ENCODE measurements at places on chromosomes 11 and 22.

DNA sequence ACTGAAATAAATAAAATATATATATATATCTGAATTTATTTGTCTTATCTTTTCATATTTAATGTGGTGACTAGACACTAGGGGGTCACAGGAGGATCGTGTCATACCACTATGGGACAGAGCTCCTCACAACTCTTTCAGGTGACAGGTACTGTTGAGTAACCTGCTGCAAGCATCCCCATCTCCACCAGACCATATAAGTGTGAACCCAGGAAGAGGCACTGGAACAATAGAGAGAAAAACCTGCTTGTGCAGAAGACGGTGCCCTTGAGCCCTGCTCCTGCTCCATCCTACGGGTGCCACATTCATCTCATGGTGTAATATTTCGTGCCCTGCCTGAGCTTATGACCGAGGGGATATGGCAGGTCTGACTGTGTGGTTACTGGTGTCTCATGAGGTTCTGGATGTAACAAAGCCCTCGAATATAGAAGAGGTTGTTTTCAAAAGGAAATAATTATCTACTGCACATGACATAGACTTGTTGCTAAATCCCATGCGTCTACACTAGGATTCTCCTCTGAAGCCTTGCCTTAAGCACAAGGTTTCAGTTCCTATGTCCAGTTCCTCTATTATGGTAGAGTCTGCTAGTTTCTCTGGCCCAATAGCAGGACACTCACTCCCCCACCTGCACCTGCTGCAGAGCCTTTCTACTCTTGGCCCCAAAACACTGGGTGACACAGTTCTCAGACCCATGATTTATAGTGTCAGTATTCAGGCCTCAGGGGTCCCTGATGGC, 70.4 kb downstream of the GGTLC2 start:
- no peaks in the 10 kb centered on the region for H3K36me3 ChIP-seq
- peaks cover 22% of the 10 kb centered on the region for H3K4me1 ChIP-seq
- H3K4me3 ChIP-seq, result no peak overlapping the region
- DNase-seq, result no peak
- no peaks in the 10 kb centered on the region for H3K27me3 ChIP-seq
- H3K27ac ChIP-seq, result no peak overlapping the region

- H3K4me1 ChIP-seq, result peaks cover 6% of the 10 kb centered on the region
- no peaks in the 10 kb centered on the region for H3K27me3 ChIP-seq
- no peak overlapping the region for H3K27ac ChIP-seq
- no peaks in the 10 kb centered on the region for H3K36me3 ChIP-seq
Measured at GRCh38 chr22:18156878-18157713, 7.1 kb downstream of the USP18 start.

DNA sequence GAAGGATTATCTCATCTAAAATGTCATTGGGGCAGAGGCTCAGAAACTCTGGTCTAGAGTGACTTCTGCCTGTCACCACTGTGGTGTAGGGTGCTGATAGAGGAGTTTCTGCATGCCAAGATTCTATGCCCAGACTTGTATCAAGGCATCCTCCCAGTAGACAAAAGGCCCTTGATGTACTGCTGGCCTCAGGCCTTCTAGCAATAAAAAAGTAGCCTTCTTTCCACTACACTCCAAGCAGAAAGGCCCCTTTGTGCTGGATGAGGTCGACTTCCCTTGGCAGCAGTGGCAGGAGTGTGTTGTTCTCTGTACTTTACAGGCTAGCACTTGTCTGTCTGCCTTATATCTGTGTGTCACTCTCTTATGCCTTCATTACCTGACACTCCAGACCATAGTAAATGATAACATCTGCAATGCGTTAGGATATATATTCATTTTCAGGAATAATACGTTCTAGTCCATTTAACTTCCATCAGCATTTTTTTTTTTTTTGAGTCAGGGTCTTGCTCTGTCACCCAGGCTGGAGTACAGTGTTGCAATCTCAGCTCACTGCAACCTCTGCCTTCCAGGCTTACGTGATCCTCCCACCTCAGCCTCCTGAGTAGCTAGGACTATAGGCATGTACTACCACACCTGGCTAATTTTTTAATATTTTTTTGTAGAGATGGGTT, 49.5 kb upstream of the RRM1 start:
- H3K27ac ChIP-seq, result no peak overlapping the region
- H3K4me3 ChIP-seq, result no peak overlapping the region
- peaks cover 33% of the 10 kb centered on the region for H3K4me1 ChIP-seq
- no peaks in the 10 kb centered on the region for H3K36me3 ChIP-seq

- no peak overlapping the region for H3K27ac ChIP-seq
- H3K4me3 ChIP-seq, result no peak overlapping the region
- H3K27me3 ChIP-seq, result no peaks in the 10 kb centered on the region
- no peak for DNase-seq
- H3K4me1 ChIP-seq, result no peaks in the 10 kb centered on the region
- H3K36me3 ChIP-seq, result no peaks in the 10 kb centered on the region
Measured at GRCh38 chr11:36672815-36673450, 74.9 kb upstream of the RAG2 start.

DNA sequence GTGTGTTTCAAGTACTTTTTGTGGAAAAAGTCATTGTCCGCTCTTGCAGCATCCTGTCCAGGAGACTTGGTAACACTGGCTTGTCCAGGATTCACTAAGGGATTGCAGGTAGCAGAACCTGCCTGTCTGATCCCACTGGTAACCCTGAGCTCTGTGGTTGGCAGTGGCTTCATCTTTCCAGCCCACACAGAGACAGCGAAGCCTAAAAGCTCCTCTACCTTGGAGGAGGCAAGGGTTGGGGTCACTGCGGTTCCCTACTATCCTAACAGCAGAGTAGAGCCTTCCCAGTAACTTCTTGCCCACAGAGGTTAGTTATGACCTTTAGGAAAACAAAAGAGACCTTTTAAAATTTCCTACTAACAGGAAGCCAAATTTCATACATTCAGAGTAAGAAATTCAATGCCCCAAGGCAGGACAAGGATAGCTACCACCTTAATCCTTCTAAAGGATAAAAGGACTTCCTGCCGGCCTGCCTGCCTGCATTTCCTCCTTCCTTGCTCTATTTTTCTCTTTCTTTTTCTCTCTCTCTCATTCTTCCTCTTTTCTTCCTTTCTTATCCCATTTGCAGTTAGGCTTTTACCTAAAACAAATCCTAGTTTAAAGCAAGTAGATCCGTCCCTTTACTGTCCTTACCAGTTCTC, 8.4 kb upstream of the RCN1 start:
- no peak for DNase-seq
- H3K36me3 ChIP-seq, result peaks cover 4% of the 10 kb centered on the region
- peaks cover 2% of the 10 kb centered on the region for H3K4me1 ChIP-seq
- no peak overlapping the region for H3K27ac ChIP-seq
- H3K4me3 ChIP-seq, result no peak overlapping the region
- peaks cover 26% of the 10 kb centered on the region for H3K27me3 ChIP-seq

DNA sequence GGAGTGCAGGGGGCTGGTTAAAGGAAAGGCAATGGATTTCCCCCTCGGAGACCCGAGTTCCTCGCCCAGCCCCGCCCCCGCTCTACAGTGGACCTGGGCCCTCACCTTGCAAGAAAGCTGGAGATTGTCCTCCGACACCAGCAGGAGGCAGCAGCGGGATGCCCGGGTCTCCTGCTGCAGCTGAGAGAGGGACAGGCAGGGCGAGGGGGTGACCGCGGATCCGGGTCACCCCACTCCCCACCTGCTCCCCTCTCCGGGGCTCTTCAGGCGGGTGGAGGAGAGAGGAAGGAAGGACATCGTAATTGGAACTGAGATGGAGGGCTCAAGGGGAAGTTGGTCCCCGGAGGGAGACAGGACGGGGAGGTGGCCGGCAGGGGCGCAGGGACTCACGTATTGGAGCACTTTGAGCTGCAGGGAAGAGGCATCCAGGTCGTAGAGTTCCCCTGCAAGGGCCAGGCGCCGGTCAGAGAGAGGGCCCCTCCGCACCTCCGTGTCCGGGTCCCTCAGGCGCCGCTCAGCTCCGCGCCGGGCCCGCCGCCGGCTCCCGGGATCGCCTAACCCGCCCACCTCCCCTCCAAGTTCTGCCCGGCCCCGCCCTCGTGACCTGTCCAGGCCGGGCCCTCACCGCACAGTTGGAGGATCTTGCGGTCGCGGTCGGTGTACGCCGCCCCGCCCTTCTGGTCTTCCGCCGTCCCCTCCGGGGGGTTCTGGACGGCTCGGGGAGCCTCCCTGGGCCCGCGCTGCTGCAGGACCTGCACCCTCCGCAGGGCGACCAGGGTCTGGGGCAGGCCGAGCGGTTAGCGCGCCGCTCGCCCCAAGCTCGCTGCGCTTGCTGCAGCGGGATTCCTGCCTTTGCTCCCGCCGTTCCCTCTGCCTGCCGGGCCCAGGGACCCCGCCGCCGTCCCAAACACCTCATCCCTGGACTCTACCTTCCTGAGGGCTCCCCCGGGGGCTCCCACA, 84.1 kb downstream of the PDE2A start:
- peaks cover 38% of the 10 kb centered on the region for H3K4me1 ChIP-seq
- H3K36me3 ChIP-seq, result no peaks in the 10 kb centered on the region
- DNase-seq, result no peak

GRCh38 chr11:14075118-14076078, 112.9 kb downstream of the SPON1 start:
- no peak overlapping the region for H3K4me3 ChIP-seq
- peaks cover 3% of the 10 kb centered on the region for H3K4me1 ChIP-seq
- H3K27me3 ChIP-seq, result peaks cover 13% of the 10 kb centered on the region
- no peak overlapping the region for H3K27ac ChIP-seq

DNA sequence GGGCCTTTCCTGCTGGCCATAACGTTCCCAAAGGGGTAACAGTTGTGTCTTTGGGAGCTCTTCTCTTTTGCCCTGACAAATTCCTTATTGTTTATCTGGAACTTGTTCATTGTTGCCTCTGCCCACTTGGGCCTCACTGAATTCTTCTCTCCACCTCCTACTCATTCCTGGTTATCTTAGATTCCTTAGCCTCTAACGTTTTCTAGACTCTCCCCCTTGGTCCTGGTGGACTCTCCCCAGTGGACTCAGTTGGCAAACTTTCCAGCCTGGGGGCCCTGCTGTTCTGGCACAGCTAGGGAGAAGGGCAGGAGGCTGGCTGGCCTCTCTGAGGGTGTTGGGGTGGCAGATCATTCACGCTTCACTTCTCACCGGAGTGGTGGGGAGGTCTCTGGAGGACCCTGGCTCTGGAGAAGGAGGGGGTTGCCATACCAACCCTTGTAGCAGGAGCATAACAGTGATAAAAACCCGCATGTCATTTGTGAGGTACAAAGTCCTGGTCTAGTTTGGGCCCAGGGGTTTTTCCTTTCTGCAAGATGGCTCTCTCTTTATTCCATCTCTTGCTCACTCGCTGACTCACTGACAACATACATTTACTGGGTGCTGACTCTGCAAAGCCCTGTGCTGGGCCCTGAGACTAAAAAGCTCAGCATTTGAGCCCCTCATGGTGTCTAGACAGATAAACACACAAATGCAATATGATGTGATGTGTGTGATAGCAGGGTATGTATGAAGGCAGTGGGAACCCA, 39.7 kb downstream of the YWHAH start:
- H3K27ac ChIP-seq, result no peak overlapping the region
- H3K4me1 ChIP-seq, result no peaks in the 10 kb centered on the region
- peaks cover 15% of the 10 kb centered on the region for H3K27me3 ChIP-seq
- DNase-seq, result no peak
- H3K4me3 ChIP-seq, result no peak overlapping the region

DNA sequence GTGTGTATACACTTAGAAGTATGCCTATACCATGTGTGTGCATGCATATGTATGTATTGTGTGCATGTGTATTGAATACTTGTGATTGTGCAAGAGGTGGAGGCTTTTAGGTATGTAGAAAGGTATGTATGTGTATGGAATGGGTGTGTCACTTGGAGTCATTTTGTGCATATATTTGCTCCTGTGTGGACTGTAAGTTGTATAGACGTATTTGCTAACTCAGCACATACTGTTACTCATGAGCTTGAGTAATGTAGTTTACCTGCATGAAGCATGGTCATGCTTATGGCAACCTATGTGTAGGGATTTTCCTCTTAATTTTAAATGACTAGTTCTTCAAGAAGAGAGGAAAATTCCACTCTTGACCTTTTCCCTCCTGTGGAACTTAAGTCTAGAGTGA, 507.6 kb upstream of the LARGE1 start:
- DNase-seq, result no peak
- H3K4me3 ChIP-seq, result no peak overlapping the region
- H3K36me3 ChIP-seq, result no peaks in the 10 kb centered on the region
- no peaks in the 10 kb centered on the region for H3K4me1 ChIP-seq

DNA sequence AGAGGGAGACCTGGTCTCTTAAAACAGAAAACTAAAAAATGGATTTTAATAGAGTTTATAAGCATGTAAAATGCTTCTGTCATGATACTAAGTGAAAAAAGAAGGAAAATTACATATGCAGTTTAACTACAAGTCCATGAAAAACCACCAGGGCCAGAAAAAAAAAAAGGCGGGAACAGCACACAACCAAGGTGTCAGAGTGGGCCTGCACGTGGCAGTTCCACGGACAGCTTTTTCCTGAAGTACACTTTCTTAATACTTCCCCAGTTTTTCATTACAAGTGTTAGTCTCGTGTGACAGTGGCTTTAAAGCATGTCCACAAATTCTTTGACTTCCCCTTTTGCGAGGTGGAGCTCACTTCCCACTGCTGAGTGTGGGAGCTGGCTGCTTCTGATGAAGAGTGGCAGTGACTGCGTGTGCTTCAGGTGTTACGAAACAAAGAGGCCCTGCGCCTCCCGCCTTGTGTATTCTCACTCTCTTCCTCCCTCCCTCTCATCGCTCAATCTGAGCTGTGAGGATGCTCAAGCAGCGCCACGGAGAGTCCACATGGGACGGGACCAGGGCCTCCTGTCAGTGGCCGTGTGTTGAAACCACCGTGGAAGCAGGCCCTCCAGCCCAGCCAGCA, 16.4 kb downstream of the PPM1F start:
- no peak overlapping the region for H3K4me3 ChIP-seq
- no peak for DNase-seq
- H3K36me3 ChIP-seq, result no peaks in the 10 kb centered on the region
- H3K27me3 ChIP-seq, result no peaks in the 10 kb centered on the region
- H3K27ac ChIP-seq, result peak overlapping the region; percentile 56

DNA sequence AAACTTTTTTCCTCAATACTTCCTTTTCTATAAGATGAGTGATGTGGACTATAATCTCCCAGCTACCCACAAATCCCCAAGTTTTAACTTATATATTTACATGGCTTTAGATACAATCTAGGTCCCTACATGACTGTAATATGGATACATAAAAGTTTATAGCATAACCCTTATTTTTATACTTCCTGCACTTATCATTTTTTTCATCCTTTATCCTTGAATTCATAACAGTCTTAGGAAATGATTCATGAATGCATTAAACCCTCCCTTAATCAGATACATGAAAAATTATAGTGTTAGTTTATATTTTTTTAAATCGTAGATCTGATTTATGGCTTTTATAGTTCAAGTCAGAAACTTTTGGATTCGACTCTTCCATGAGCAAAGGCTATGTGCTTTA, 195.8 kb downstream of the MAML2 start:
- H3K27me3 ChIP-seq, result no peaks in the 10 kb centered on the region
- no peak for DNase-seq
- no peak overlapping the region for H3K4me3 ChIP-seq
- H3K4me1 ChIP-seq, result no peaks in the 10 kb centered on the region
- peak overlapping the region; percentile 38 for H3K27ac ChIP-seq

Data from natural killer cell treated with Interleukin-12 subunit alpha and Interleukin-12 subunit beta and Interleukin-15 and Interleukin-18, amount 100 ng/mL, for 72 hours (primary cell).